RCC 7860 (cell line): ENCODE measurements at places on chromosomes 3 and 15.

- no peak for DNase-seq
These were observed 8.8 kb downstream of the ADPRH start for GRCh38 chr3:119588112-119588511.

GRCh38 chr3:187807086-187807862, 62.0 kb upstream of the BCL6 start:
- DNase-seq, result no peak

DNA sequence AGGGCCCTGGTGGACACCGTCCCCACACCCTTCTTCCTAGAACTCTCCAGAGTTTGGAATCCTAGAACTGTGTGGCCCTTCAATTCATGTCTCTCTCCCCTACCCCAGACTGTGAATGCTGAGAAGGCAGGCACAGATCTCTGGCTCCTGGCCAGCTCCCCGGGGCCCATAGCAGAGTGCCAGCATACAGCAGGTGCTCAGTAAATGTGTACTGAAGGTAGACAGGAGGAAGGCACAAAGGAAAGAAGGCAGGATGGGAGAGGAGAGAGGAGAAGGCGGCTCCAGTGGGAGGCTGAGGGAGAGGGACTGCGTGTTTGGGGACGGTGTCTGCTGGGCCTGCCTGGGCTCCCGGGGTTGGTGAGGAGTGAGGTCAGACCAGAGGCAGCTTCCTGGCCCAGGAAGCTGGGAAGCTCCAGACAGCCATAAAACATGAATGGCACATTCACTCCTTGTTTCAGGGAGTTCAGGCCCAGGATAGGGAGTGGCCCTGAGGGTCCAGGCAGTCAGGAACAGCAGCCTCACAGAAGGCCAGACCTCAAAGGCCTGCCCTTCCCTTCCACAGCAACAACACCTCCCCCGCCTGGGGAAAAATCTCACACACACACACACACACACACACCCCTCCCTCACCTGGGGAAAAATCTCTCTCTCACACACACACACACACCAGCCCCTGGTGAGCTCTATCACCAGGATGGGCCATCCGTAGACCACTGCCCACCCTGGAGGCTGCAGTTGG, 137.1 kb upstream of the PRR20G start:
- DNase-seq, result no peak

- no peak for DNase-seq
These were observed 3.4 kb downstream of the PP2D1 start for GRCh38 chr3:20008646-20009045.

DNA sequence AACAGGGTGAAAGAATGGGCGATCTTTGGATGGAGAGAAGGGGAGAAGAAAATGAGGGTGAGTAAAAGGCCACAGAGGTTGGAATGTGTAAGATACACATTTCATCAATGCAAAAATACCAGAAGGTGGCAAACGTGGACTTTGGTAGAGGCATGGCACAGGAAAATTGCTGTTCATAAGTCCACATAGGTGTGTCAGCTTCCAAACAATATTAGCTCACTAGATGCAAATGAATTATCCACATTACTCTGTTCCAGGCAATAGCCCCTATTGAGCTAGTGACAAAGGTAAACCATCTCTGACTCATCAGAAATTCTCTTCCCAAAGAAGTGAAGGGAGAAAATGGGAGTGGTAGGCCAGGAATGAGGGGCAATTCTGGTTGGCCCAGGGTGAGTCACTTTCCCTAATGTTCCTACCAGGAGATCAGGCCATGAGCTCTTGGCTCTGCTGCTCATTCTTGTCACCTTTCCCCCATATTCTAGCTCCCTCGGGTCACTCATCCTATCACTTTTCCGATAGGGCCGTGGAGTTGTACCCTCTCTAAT, 19.9 kb downstream of the ACKR2 start:
- no peak for DNase-seq

DNA sequence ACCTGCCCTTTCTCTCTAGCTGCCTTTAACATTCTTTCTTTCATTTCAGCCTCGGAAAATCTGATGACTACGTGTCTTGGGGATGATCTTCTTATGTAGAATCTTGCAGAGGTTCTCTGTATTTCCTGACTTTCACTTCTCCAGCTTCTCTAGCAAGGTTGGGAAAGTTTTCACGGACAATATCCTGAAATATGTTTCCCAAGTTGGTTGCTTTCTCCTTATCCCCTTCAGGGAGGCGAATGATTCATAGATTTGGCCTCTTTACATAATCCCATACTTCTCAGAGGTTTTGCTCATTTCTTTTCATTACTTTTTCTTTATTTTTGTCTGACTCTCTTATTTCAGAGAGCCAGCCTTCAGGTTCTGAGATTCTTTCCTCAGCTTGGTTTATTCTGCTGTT, 62.1 kb upstream of the CCDC54 start:
- DNase-seq, result no peak

DNA sequence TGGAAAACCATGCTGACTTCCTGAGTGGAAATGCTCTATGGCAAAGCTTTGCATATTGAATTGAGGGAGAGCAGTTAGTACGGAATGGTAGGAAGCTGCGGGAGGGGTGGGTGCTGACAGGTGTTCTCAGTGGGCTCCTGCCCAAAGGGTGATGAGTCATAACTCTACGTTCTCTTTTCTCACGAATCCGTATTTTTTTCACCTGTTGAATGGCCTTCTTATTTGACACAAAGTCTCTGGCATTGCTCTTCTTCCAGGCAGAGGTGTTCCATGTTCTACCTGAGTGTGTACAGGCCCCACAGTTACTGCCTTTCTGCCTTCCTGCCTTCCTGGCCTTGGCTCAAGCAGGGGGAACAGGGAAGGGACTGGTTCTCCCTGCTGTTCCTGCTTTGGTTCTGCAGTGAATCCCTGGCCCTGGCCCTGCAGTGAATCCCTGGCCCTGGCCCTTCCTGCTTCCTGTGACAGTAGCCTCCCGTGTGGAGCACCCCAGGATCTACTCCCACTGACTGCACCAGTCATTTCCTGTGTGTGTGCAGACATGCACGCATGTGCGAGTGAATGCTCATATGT, 31.9 kb downstream of the TRAK1 start:
- DNase-seq, result no peak

- peak; percentile 74 for DNase-seq
These were observed 40.9 kb downstream of the CBLB start for GRCh38 chr3:105827959-105828358.

GRCh38 chr3:134970895-134971294, 175.8 kb downstream of the EPHB1 start:
- DNase-seq, result no peak

- no peak for DNase-seq
These were observed 10.0 kb upstream of the PLXNA1 start for GRCh38 chr3:126972866-126973265.

- no peak for DNase-seq
These were observed 12.3 kb downstream of the RBP1 start for GRCh38 chr3:139527265-139527664.

GRCh38 chr3:64588380-64588779, 99.4 kb downstream of the ADAMTS9 start:
- no peak for DNase-seq

- no peak for DNase-seq
These were observed 74.7 kb downstream of the DNAJB8 start for GRCh38 chr3:128392021-128392420.

DNA sequence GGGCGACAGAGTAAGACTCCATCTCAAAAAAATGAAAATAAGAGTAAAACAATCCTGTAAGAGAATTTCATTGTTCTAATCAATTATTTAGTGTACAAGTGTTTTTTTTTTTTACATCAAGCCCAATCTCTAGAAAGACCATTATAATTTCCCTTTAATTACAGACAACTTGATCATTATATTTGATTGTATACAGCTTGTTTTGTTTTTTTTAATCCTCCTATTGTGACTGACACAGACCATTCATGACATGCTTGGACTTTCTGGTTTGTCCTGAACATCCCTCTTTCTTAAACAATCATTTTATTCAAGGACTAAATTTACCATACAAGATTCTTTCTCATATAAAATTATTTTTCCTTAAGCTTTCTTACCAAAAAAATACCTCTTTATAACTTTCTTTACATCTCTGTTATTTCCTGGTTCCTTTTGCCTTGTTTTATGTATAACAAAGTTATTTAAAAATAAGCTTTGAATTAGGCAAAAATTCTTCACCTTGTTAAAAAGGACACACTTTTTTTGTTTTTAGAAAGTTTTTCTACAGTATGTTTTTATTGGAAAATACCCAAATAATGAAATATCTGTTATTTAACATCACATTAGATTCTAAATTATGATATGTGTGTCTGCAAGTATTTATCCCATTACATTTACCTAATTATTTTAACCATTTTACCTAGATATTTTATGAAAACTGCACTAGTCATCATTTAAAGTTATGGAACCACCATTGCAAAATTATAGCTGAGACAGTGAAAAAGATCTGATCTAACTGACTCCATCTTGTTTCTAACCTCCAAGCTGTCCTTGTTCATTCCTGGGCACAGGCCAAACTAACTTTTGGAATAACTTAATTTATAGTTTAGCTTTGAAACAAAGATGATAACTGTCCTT, 26.1 kb upstream of the GFM1 start:
- DNase-seq, result no peak

GRCh38 chr3:17356585-17356984, 385.8 kb downstream of the TBC1D5 start:
- no peak for DNase-seq

GRCh38 chr3:9898467-9899241, 4.0 kb upstream of the IL17RE start:
- no peak for DNase-seq

- peak; percentile 43 for DNase-seq
These were observed 36.3 kb upstream of the FAM107A start for GRCh38 chr3:58613236-58614132.

DNA sequence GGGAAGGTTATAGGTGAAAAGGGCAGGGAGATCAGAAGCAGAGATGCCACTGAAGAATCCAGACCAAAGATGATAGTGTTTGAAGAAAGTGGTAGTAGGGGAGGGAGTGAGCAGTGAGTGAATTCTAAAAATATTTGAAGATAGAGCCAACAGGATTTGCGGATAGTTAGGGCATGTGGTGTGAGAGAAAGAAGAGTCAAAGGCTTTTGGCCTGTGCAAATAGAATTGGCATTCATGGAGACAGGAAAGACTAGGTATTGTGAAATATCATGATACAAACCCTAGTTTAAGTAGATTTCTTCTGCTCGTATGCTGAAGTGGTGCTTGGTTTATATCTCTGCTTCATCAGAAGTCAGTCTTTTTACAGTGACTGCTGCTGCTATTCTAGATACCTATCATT, 224.2 kb upstream of the CFAP20DC start:
- DNase-seq, result no peak

GRCh38 chr3:186589121-186589520, 18.6 kb downstream of the DNAJB11 start:
- no peak for DNase-seq

DNA sequence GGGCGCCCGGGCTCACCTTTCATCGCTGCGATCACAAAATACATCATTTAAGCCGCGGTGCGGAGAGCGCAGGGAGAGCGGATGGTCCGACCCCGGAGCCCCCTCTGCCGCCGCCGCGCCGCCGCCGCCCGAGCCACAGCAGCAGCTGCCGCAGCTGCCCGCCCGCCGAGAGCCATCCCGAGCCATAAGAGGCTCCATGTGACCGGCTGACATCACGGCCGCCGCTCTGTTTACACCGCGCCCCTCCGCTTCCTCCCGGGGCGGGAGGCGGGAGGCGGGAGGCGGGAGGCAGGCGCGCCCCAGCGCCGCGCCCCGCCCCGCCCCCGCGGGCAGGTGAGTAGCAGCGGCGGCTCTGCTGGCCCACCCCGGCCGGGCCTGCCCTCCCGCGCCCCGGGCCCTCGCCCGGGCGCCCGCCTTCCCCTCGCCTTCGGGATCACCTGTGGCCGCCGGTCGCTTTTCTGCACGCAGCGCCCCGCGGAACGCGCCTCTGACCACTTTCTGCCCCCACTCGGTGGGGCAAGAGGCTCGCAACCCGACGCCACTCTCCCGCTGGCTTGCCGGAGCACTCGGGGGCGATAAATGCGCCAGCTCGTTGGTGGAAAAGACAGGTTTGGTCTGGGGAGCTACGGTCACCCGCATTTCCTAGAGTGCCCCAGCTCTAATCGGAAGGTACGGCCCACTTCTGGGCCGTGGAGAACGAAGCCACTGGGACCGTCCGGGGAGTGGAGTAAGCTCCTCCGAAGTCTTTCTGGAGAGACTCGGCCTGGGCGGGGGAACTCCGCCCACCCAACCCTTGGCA, 113.6 kb upstream of the ICE2 start:
- no peak for DNase-seq

DNA sequence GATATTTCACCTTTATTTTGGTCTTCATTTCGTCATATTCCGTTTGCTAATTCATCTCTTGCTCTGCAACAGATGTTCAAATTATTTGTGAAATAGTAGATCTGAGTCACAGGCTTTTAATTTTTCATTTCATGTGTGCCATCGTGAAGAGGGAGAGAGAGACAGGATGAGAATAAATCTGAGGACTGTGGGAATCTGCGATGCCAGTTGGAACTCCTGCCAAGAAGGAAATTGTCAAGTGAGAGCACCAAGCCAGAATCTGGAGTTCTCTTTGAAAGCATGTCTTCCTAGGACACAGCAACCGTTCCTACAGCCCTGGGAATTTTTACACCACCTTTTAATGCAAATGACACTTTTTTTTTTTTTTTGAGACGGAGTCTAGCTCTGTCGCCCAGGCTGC, 48.8 kb downstream of the NSMCE3 start:
- no peak for DNase-seq

DNA sequence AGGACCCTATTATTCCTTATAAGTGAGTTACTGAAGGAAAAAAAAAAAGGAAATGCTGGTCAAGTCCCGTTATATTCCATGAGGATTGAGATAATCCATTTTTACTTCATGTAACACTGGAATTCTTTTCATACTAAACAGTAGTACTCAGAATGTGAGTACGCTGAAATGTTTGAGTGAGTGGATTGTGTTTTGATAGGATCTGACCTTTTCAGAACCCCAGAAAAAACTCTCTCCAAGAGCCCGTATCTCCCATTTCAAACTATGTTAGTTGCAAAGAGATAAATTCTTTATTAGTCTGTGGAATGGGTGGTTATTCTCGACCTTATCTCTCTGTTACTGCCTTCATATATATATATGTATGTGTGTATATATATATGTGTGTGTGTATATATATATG, 2.5 kb upstream of the LPP start:
- no peak for DNase-seq

- DNase-seq, result no peak
These were observed 17.8 kb downstream of the GCSAM start for GRCh38 chr3:112115161-112115739.
